ENCODE measurements at places on chromosomes 1 and 21. TPM values are rescaled to one million over a fixed set of nuclear protein-coding genes. Genes with fewer than 3 reads are reported as not detected.

DNA sequence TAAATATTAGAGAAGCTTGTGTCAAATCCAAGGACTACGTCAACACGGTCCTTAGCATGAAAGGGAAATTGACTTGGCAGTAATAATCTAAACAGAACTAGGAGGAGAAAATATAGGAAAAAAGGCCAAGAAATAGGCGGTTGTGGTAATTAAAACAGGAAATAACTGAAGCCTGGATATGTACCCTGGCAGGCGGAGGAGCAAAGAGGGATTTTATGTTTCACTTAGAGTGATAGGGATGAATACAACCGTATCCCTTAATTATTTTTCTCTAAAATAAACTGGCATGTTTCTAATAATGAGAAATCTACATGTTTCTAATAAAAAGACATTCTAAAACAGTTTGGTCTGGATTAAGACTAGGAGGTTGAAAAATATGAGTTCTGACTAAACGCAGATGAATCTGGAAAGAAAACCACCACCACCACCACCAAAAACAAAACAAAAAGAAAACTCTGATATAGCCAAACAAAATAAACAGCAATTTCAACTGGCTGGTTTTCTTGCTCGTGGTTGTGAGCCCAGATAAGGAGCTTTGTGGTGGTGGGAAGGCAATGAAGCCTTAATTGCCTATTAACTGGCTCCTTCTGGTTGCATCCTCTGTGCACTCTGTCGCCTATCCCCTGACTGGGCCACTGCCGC, 334.2 kb upstream of the SNX7 start:
- DNase-seq: no peak

DNA sequence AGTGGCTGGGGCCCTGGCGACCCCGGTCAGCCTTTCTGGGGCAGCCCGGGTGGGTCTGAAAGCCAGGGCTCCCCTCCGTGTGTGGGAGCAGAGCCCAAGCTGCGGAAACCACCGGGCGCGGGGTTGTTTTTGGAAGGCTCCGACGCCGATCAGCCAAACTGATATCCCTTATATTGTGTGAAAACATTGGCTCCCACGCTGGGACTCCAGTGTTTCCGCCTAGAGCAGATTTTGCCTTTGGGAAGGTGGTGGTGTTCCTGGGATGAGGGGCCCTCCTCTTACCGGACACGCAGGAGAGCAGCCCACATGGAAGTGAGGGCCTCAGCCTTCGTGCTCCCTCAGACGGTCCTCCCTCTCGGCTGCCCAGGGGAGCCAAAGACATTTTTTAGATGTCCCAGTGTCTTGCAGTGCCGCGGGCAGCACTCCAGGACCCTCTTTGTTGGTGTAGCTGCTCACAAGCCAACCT, 54.3 kb downstream of the NGF start:
- DNase-seq: peak; percentile 33

The CHRNB2 gene
- 0.22 TPM for total RNA-seq

The CA6 gene
- total RNA-seq: not detected

DNA sequence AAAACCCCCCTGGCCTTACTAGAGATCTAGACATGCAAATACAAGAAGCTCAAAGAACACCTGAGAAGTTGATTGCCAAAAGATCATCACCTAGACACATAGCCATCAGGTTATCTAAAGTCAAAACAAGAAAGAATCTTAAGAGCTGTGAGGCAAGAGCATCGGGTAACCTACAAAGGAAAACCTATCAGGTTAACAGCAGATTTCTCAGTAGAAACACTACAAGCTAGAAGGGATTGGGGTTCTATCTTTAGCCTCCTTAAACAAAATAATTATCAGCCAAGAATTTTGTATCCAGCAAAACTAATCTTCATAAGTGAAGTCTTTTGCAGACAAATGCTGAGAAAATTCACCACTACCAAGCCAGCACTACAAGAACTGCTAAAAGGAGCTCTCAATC, 12.2 kb upstream of the SPRR2F start:
- no peak for DNase-seq

DNA sequence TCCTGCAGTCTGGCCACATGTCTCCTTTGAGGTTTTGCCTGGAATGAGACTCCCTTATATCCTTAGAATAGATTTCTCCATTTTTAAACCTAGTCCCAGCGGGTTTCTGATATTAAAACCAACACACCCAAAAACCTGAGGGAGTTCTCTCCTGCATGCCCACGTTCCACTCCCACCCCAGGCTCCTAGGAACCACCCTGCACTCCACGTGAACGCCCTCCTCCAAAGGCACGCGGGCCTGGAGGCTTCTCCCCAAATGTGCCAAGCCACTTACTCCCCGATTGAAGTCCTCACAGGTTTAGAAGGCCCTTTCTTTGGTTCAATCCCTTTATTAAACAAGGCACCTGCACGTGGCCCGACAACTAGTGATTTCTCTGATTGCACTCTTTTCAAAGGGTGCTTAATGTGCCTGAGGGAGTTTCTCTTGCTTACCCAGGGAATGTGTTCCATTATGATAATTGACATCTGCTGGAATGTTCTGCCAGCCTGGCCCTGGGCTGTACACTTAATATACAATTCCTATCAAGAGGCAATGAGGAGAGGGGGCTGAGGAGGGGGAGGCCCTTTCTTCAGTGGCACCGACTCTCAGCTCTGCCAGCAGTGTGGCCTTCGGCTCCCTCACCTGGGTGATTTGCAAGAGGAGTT, 104.3 kb upstream of the ADAR start:
- no peak for DNase-seq

DNA sequence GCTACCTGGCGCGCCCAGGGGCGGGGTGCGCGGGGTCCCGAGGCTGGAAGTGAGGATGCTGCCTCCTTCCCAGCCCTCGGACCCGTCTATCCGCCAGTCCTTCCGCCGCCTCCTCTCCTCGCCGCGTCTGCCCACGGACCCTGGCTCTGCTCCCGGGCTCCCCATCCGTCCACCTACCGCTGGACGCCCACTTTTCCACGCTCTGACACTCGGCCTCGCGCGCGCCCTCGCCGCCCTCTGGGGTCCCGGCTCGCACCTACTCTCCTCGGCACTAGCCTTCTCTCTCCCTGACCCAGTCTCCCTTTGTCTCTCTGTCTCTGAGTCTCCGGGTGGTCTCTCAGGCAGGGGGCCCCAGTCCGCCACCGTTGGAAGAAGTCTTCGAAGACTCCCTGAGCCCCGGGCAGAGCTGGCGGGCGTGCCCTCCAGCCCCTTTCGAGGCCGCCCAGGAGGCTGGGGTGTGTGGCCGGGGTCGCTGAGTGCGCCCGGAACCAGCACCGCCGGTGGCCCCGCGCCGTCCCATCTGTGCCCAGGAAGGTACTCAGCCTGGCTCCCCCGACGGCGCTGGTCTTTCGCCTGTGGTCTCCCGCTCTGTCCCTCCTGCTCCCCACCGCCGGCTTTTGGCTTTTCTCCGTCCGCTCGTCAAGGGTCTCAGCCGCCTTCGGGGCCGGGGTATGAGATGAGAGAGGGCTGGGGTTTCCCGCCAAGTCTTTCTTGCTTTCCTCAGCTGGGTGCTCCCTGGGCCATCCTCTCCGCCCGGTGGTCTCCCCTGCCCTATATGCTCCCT, 610 bp downstream of the DRAXIN start:
- no peak for DNase-seq

The RAB29 gene
- 16.1 TPM for total RNA-seq

The OPRD1 gene
- total RNA-seq: not detected

DNA sequence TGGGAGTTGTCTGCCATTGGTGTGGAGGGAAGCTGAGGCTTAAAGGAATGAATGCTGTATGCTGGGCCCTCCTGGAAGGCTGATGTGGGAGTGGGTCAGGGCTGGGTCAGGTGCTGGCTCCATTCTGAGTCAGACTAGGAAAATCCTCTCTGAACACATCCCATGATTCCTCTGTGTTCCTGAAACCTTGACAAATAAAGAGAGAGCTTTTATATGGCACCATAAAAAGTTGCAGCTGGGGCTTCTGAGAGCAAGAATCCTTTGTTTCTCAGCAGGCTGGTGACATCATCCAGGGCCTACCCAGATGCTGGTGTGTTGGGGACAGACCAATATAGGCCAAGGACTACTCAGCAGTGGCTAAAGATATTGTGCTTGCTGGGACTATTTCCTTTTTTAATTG, 27.8 kb upstream of the NFASC start:
- DNase-seq: no peak

DNA sequence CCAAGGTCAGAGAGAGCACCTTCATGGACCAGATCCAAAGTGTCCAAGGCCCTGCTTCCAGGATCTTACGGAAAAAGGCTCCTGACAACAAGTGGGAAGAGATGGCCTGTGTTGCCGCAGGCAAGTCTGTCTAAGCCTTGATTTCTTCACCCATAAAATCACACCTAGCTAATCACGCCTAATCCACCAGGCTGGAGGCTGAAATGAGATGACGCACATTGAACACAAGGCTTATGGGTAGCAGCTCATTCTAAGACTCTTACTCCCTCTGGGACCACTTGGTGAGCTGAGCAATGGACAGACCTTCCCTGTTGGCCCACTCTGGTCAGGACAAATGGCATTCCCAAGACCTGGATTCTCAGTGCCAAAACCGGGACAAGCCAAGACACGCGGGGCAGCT, 38.2 kb downstream of the GRIK3 start:
- DNase-seq: no peak

GRCh38 chr1:243313635-243314536, 58.0 kb downstream of the SDCCAG8 start:
- DNase-seq: no peak

DNA sequence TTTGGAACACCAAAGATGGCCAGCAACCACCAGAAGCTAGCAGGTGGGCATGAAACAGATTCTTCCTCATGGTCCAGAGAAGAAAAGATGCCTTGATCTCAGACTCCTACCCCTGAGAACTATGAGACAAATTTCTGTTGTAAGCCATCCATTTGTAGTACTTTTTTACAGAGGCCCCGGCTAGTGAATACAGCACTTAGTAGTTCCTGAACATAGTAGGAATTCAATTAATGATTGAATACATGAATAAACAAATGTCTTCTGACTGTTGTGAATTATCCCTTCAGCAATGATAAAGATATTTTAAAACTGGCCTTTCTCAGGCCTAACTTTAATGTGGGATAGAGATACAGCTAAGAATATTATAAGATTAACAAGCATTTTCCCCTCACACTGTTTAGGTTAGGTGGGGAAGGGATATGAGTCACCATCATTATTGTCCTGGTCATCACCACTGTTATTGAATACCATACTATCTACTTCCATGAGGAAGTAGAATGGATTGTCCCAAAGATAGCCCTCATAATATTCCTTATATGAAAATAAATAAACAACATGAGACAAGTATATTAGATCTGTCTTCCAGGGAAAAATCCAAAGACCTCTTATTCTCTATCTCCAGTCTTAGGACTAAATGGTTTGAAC, 51.4 kb downstream of the ADCY10 start:
- DNase-seq: no peak

GRCh38 chr21:45055861-45056260, 18.5 kb upstream of the ADARB1 start:
- DNase-seq: no peak

- DNase-seq: no peak
Observed at GRCh38 chr1:44828841-44829440, 14.1 kb downstream of the PTCH2 start.

GRCh38 chr1:115330480-115331013, 7.5 kb downstream of the NGF start:
- DNase-seq: peak; percentile 56

The OR2L3 gene
- total RNA-seq: not detected

GRCh38 chr1:71737768-71738167, 544.6 kb downstream of the NEGR1 start:
- DNase-seq: no peak

The SMCP gene
- total RNA-seq: not detected

The C1orf94 gene
- total RNA-seq: not detected

The PRRX1 gene
- 36.6 TPM for total RNA-seq

The ADAMTS5 gene
- 21.0 TPM for total RNA-seq

GRCh38 chr1:15735304-15736037, 587 bp upstream of the SLC25A34 start:
- no peak for DNase-seq

The ILDR2 gene
- total RNA-seq: 1.3 TPM

GRCh38 chr1:189751311-189751710, 726.4 kb downstream of the BRINP3 start:
- no peak for DNase-seq

DNA sequence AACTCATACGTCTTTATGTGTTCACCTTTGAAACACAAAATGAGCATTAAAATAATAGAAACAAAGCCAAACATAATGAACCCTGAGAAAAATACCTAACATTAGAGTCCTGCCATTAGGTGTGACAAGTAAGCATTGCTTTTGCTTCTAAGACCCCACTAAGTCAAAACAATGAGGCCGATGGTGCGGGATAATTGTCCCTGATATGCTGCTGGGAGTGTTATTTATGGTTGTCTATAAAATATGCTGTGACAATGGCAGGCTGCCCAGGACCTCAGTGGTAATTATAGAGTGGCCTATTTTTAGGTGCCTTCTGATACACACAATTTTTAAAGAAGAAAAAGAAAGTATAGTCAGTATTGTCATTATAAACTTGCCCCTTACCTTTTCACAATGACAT, 1423.1 kb downstream of the AMY1C start:
- no peak for DNase-seq

- DNase-seq: no peak
Observed at GRCh38 chr1:184393962-184394361, 7.1 kb downstream of the C1orf21 start.

DNA sequence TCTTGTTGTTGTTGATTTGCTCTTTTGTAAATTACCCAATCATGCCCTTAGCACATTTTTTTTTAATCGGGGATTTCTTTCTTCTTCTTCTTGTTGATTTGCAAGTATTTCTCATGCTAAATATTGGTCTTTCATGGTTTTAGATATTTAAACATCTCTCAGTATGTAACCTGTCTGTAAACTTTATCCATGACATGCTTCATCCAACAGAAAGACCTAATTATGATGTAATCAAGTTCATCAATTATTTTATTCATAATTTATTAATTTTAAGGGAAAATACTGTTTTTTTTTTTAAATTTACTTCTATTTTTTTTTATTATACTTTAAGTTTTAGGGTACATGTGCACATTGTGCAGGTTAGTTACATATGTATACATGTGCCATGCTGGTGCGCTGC, 69.8 kb downstream of the TNFSF18 start:
- DNase-seq: no peak

DNA sequence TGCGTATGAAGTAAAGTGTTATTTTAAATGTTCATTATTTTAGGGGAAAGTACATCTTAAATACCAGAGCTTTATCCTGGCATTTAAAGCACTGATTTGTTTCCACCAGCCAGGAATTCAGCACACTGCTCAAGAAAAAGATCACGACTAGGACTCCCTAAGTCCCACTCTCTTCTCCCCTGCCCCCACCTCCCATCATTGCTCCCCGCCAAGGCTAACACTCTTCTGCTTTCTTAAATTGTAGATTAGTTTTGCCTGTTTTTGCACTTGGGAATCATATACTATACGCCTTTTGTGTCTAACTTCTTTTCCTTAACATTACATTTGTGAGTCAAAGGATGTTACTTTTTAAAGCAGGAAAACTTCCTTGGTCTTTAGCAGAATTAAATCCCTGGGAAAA, 37.5 kb upstream of the C1orf105 start:
- no peak for DNase-seq
